GM12865 (cell line): ENCODE measurements at places on chromosomes 6 and 20.

GRCh38 chr20:37845241-37845681 lies 57.7 kb upstream of the VSTM2L start:
- no peak for DNase-seq

GRCh38 chr6:156864557-156864956 lies 87.4 kb downstream of the ARID1B start:
- no peak for DNase-seq

DNA sequence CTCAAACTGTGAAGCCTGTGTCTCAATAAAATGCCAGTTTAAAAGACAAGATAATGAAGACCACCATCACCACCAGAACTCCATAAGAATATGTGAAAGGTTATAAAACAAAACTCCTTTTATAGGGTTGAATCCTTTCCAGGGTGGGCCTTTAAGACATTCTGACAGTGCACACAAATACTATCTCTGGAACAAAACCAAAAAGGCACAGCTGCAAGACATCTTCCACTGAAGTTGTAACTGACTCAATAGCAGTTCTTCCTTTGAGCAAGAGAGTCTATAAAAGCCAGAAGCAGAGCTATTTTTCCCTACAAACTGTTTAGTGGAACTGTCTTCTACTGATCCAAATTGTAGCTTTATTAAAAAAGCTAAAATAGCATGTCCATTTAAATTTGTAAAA lies 81.6 kb downstream of the EPB41L2 start:
- no peak for DNase-seq

GRCh38 chr6:138541823-138542481 lies 42.7 kb upstream of the NHSL1 start:
- DNase-seq: no peak

GRCh38 chr20:40563296-40563950 lies 125.6 kb downstream of the MAFB start:
- no peak for DNase-seq

DNA sequence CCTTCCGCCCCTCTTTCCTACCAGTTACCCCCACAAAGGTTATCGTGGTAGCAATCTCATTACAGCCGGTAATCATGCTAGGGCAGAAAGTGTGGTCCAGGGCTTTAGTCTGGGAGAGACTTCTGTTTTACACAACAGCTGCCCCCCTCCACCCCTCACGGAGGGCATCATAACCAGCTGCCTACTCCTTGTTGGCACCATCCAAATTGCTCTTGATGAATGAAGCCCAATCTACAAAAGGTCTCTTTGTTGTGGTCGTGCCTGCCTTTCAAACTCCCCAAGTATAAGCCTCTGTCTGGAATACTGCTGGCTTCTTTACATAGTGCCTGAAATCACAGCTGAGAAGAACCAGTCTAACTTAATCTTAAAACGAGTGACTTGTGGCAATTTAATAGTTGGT lies 157.9 kb downstream of the INSM1 start:
- DNase-seq: no peak

DNA sequence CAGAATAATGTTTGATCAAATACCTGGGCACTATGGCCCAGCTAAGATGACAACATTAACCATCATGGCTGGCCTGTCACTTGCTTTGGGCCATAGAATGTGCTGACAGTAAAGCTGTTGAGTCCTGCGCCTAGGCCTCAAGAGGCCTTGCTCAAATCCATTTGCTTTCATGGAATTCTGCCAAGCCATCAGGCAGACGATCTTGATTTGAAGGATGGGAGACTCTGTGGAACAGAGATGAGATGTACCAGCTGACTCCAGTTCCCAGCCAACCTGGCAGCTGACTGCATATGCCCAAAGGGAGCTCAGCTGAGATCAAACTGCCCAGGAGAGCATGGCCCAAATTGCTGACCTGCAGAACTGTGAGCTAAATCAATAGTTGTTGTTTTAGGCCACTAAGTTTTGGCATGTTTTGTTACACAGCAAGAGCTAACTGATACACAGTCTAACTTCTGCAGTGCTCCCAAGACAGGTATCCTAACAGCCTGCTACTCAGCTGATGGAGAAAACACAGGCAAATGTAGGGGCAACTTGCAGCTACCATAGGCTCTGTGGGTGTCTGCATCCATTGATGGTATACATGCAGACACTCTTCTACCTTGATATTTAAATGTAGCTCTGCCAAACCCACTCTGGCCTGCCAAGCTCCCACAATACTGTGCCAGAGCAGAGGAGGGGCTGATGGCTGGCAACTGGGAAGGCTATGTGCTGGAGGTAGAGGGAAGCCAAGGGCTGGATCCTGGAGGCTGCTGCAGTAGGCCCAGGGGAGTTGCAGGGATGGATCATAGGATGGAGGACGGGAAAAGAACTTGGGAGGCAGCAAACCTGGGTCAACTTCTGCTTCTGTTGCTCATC lies 55.2 kb upstream of the RNF24 start:
- DNase-seq: no peak

GRCh38 chr20:51378171-51378928 lies 164.2 kb downstream of the NFATC2 start:
- peak; percentile 25 for DNase-seq

GRCh38 chr6:42787063-42787472 lies 5.2 kb downstream of the BICRAL start:
- no peak for DNase-seq

GRCh38 chr6:117072134-117072533 lies 193.2 kb upstream of the VGLL2 start:
- DNase-seq: no peak
